Stimulated activated CD8-positive, alpha-beta memory T cell treated with anti-CD3 and anti-CD28 coated beads, Interleukin-4, amount 100 ng/mL, for 48 hours (primary cell): ENCODE measurements at places on chromosomes 6 and 20.

DNA sequence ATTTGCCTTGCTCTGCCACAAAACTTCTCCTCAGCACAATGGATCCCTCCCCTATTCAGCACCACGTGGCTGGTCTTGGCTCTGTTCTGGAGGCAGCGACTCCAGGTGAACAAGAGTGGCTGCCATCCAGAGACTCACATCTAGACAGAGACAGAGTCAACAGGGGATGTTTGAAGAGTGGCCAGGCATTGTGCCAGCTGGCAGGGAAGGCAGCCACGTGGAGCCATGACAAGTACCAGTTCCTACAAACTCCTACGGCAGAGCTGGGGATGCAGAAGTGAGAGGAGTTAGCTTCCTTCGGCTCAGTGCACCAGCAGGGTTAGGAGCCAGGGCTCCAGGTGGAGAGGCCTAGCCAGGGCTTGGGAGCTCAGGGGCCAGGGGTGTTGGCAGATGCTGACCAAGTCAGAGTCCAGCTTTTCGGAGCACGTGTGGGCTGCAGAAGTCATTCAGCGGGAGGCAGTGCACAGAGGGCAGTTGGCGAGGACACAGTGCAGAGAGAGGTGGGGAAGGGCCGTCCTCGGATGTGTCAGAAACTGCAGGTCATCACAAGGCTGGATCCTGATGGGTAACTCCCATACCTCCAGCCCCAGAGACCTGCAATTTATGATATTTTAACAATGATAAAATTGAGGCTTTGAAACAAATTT is 171.7 kb upstream of the PDE10A start:
- DNase-seq, result no peak

DNA sequence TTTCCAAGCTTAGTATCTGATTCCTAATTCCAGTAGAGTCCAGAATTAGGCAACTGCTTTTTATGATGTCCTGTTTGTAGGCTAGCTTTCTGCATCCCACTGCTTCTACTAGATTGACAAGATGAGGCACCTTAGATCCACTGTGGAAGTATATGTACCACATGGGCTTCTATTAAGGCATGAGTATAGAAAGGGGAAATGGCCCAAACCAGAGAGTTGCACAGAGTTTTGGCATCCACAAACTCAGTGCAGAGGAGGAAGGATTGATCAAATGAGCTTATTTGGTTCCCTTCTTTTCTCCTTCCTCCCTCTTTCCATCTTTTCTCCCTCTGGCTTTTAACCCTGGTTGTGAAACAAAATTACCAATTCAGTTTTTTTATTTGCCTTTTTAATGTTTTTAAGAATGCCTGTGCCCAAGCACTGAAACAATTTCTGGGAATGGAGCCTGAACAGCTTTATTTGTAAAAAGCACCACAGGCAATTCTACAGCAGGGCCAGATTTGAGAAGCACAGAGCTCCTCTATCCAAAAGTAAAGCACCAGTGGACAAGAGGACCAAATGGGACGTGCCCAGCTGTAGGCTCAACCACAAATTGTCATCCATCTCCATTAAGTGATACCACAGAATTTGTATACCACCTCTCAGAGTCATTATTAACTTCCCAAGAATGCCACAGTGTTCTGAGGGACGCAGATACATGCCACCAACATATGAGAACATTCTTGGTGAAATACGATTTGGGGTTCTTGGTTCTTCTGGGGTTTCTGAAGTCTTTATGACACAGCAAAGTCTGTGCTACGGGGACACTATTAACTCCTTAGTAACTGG is 969.1 kb downstream of the KIF16B start:
- DNase-seq, result no peak

DNA sequence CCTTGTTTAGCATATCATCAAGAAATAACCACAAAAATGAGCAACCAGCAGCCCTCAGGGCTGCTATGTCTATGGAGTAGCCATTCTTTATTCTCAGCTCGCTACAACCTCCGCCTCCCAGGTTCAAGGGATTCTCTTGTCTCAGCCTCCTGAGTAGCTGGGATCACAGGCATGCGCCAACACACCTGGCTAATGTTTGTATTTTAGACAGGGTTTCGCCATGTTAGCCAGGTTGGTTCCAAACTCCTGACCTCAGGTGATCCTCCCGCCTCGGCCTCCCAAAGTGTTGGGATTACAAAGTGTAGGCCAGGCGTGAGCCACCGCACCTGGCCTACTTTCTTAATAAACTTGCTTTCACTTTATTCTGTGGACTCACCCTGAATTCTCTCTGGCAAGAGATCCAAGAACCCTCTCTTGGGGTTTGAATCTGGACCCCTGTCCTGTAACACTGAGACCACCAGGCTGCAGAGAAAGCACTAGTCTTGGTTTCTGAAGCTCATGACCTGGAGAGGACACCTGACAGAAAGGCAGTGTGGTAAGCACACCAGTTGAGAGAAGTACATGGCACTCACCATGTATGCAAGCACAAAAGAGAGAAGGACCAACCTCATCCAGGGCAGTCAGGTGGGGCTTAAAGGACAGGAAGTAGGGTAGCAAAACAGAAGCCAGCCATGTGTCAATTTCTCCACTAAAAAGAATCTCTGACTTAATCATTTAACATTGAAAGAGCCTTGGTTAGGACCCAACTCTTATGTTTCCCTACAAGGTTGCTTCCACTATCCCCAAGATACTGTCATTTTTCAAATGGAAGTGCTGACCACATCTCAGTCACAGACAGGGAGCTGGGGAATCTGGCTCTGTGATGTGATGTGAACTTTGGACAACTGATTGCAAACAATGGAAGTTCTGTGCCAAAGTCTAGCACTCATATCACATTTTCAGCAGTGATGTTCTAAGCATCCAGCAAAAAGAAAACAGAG is 97.4 kb upstream of the DST start:
- no peak for DNase-seq

- DNase-seq, result peak; percentile 55
Observed at GRCh38 chr20:20491110-20491783, 123.3 kb downstream of the INSM1 start.

- peak; percentile 34 for DNase-seq
Observed at GRCh38 chr20:45368221-45368980, 5.4 kb downstream of the SYS1 start.

- no peak for DNase-seq
Observed at GRCh38 chr20:12166053-12166717, 248.5 kb downstream of the BTBD3 start.

DNA sequence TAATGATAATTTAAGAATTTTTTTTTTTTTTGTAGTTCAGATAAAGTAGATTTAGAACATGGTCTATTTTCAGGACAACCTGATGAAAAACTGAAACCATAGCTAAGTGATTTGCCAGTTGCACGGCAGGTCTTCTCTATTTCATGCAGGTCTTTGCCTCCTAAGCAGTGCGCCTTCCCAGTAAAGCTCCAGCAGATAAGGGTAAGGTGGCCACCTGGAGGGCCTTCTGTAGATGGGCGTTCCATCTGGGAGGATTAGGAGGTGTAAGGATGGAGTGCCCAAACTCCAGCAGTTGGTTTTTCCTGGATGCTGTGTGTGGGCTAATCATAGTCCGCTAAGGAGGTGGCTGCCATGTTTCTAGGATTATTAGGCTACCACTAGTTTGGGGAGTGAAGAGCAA is 107.1 kb downstream of the ARID1B start:
- no peak for DNase-seq

DNA sequence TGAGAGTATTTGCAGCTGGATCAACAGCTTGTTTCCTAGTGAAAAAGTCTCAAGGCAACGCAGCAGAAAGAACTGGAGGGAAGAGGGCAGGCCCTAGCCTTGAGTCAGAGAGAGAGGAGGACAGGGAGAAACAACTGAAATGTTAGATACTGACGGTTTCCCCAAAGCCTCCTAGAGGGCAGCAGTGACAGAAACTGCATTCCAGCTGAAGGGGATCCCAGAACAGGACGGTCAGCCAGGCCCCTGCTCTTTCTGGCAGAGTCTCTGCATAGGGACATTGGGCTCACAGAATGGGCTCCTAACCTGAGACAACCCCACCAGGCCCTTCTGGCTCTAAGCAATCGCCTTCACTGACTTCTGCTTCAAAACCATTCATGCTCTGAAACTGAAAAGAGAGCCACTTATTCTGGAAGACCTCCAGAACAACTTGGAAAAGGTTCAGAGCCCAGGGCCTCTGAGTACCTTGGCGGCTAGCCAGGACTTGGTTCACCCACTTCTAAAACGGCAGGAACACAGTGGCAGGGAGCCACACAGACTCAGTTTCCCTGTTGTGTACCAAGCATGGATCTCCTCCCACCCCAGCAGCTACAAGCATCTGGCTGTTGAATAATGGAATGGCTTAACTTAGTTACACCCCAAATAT is 72.9 kb downstream of the PSMB1 start:
- DNase-seq, result no peak
